ENCODE measurements at places on chromosomes 7 and 10.

GRCh38 chr7:33179519-33179918 lies 50.2 kb downstream of the BBS9 start:
- DNase-seq, result no peak

- peak; percentile 66 for DNase-seq
Measured at GRCh38 chr7:105675934-105676371, 94.7 kb upstream of the EFCAB10 start.

- DNase-seq, result no peak
Measured at GRCh38 chr7:155529346-155529745, 17.0 kb downstream of the CNPY1 start.

- DNase-seq, result no peak
Measured at GRCh38 chr10:30398788-30399187, 35.2 kb upstream of the MAP3K8 start.

DNA sequence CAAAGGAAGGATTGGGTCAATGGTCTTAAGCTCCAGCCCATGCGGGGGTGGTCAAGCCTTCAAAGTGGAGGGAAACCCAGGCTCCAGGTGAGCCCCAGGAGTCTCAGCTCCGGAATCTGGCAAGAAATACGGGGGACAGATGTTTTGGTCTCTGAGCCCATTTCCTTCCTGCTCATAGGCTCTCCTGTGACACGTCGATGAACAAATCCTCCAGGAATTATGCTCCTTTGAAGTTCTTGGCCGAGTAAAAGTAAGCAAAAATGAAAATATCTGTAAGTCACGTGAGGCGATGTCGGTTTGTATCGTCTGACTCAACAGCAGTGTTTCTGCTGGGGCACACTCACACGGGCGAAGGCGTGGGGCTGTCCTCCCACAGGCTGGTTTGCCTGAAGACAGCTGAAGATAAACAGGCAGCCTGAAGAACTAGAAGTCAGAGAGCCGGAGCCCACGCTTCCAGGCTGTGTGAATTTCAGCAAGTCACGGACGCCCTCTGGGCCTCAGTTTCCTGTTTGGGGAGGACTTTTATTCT lies 52.6 kb upstream of the SMNDC1 start:
- DNase-seq, result peak; percentile 59

GRCh38 chr7:93651603-93652159 lies 77.2 kb upstream of the CALCR start:
- no peak for DNase-seq

DNA sequence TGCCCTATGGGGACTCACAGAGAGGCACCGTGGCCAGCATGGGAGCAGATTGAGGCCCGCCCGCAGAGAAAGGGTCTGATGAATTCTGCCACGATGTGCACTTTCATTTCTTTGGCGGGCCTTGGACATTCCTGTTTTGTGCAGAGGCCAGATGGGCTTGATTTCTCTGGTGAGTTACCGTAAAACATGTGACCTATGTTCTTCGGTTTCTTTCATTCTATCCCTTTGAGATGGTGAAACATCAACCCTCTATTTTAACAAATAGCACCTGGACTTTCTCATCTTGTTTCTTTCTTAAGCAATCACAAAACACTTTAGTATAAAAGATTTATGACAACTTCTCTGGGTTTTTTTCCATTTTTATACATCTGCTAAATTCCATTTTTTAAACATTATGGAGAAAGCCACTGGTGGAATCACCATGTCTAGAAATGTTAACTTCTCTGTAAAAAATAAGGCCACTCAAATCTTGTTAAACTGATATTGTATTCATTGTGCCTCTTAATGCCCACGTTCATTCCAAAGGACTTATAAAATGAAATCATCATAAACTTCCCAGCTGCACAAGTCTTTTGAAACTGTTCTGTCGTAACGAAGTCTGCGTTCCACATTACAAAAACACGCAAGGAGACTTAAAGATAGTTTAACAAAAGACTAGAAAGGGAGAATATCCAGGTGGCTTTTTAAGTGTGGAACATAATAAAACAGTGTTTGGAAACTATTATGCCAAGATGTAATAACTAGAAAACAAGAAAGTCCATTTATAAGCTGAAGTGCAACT lies 21.4 kb upstream of the ODAD2 start:
- no peak for DNase-seq

DNA sequence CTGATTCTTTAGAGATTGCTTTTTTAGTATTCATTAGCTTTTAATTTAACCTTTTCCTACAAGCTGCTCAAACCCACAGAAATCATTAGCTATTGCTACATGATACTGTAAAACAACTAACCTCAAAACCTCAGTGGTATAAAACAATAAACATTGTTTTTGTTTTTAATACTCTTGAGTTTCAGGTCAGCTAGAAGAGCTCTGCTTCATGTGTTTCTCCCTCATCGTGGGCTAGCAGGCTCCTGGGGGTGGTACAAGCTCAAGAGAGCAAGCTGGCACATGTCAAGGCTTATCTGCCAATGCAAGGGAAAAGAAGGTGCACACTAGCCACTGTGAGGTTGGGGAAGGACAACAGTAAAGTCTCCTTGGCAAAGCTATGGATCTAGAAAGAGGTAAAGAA lies 232.9 kb upstream of the PHF14 start:
- DNase-seq, result no peak
